ENCODE measurements at places on chromosomes 1 and 21.
A peak's percentile ranks its signal among the peaks of the same experiment; 100 is the strongest.

DNA sequence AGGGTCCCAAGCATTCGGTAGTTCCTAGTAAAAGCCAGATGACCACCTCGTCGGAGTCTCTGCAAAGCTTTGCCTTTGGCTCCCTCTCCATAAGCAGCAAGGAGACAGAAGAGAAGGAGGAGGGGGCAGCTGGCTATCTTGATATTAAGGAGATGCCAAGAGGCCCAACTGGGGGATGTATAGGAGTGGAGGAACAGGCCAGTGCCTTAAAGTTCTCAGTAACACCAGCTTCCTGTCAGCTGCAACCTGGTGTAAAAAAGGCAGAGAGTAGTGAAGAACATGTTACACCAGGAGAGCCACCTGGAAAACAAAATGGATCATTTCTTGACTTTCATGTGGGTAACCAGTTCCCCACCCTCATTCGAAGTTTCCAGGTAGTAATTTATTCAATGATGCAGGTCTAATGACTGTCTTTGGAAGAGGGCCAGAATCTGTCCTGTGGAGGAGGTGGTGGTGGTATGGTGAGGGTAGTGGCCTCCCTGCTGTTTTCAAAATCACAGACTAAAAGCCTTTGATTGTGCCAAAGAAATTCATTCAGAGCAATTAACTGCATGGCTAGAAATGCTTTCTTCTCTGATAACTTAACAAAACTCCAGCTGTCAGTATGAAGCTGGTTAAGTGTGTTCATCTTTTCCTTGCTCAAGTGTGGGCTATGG lies 27.3 kb downstream of the TMEM200B start:
- DNase-seq = no peak

GRCh38 chr1:21292984-21293536 lies 2.8 kb upstream of the ECE1 start:
- DNase-seq = peak; percentile 84

GRCh38 chr1:156618853-156619581 lies at the start of gene HAPLN2:
HAPLN2 (plus strand) TSS chr1:156619415; CDS start chr1:156623491, 4,076 bp downstream.
- no peak for DNase-seq

- no peak for DNase-seq
Observed at GRCh38 chr1:36092166-36092797, 3.6 kb downstream of the ADPRS start.

- no peak for DNase-seq
Observed at GRCh38 chr1:202684716-202685115, 25.5 kb downstream of the SYT2 start.

- no peak for DNase-seq
Observed at GRCh38 chr21:44315691-44316203, 15.9 kb downstream of the PFKL start.

GRCh38 chr1:7145947-7146346 lies 360.7 kb downstream of the CAMTA1 start:
- no peak for DNase-seq

- DNase-seq = no peak
Observed at GRCh38 chr1:237016626-237017025, 12.4 kb upstream of the MT1HL1 start.

GRCh38 chr1:209458921-209459320 lies 124.6 kb upstream of the CAMK1G start:
- no peak for DNase-seq

GRCh38 chr1:160429125-160429561 lies 28.8 kb downstream of the VANGL2 start:
- DNase-seq = no peak

GRCh38 chr1:118841521-118841920 lies 146.6 kb downstream of the TBX15 start:
- no peak for DNase-seq

DNA sequence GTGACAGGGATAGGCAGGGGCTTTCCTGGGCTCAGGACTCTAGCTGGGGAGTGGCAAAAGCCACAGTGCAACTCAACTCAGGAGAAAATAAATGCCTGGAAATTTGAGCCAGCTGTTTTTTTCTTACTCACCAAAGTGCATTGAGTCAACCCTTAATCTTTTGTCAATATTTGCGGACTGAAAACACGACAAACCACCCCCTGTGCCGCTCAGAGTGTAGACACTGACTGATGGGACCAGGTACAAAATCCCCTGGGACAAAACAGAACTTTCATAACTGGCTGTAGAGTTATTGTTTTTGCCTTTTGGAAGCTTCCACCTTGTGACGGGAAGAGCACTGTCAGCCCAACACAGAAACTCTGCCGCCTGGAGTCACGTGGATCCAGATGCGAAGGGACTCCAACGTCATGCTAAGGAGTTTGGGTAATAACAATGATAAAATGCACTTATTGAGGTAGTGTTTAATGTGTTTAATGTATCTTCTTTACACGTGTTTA lies 164.6 kb downstream of the PLPP3 start:
- DNase-seq = no peak

DNA sequence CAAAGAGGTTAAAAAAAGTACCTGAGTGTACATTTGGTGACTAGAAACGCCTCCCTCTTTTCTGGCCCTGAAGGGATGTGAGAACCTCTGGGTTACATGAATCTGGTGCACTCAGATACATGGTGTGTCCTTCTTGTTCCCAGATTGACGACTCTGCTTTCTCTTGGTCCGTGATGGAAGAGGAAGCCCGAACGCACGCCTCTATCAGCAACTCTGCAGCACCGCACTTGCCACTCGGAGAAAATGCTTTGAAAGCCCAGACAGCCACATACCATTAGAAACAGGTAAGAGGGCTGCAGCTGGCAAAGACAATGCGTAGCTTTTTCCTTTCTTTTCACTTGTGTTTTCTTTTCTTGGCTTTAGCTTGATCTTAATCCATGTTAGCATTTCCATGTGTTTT lies 21.1 kb upstream of the ZBTB21 start:
- DNase-seq = no peak

GRCh38 chr1:168482106-168482505 lies 61.7 kb downstream of the XCL2 start:
- no peak for DNase-seq

- no peak for DNase-seq
Observed at GRCh38 chr1:163610486-163610885, 288.7 kb downstream of the NUF2 start.

DNA sequence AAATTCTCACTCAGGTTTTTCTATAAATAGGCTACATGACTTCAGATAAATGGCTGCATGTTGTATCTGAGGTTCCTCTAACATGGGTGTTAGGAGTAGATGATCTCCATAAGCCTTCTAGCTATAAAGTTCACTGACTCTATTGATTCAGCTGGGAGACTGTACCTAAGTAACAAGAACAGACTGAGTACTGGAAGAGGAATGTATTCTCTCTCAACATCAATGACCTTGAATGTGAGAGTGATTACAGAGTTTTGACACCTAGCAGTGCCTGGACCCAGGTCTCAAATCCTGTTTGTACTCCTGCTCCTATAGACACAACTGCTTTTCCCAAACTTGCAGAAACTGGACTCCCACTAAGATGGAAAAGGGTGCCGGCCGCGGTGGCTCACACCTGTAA lies 8.6 kb upstream of the SLC19A2 start:
- DNase-seq = no peak

DNA sequence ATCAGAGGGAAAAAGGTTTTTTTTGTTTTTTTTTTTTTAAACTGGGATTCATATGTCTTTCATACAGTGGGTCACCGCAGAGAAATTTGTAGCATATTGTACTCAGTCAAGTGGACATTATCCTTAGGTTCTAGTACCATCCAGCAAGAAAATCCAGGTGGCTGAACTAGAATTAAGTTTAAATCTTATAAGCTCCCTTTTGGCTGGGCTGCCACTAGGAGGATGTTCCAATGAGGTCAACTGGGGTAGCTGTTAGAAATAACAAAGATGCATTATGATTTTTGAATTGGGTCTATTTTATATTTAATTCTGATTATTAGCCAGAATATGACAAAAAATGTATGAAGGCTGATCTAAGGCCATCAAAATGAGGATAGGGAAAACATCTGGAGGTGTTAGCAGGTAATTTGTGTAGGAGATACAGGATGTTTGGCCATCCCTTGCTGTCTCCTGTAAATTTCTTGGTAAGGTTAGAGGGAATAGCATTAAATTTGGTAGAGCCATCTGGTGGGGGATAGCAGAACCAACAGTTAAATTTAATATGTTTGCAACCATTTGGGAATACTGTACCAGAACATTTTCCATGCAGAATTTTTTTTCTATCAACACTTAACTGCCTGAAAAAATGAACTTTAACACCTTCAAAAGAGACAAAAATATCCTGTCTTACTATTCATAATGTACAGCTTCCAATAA lies 568.5 kb upstream of the B3GALT2 start:
- peak; percentile 8 for DNase-seq

- no peak for DNase-seq
Observed at GRCh38 chr1:208240662-208241355, 3.4 kb downstream of the PLXNA2 start.

- DNase-seq = no peak
Observed at GRCh38 chr1:48089356-48089891, 92.2 kb upstream of the TRABD2B start.

DNA sequence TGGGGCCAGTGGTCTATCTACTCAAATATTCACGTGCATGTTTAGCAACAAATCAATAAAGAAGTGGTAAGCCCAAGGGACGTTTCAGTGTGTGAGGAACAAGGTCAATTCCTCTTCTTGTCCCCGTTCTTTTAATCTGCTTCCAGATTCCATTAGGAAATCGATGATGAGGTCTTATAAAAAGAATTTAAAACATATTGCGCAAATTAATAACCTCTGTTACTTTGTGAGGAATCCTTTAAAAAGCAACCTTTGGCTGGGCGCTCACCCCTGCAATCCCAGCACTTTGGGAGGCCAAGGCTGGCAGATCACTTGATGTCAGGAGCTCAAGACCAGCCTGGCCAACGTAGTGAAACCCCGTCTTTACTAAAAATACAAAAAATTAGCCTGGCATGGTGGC lies 113.0 kb upstream of the TMPRSS2 start:
- DNase-seq = no peak

- no peak for DNase-seq
Observed at GRCh38 chr1:99662539-99663080, 16.7 kb downstream of the PALMD start.

GRCh38 chr1:208757846-208758245 lies 513.7 kb upstream of the PLXNA2 start:
- no peak for DNase-seq

All from CD4-positive, alpha-beta T cell treated with Interferon alpha-2 for 1 hour (primary cell).